CD4-positive, alpha-beta T cell treated with Interleukin-21 for 1 hour (primary cell): ENCODE measurements at places on chromosomes 4 and X.

- peak; percentile 24 for DNase-seq
Observed at GRCh38 chr4:99848591-99849001, 32.0 kb downstream of the DAPP1 start.

DNA sequence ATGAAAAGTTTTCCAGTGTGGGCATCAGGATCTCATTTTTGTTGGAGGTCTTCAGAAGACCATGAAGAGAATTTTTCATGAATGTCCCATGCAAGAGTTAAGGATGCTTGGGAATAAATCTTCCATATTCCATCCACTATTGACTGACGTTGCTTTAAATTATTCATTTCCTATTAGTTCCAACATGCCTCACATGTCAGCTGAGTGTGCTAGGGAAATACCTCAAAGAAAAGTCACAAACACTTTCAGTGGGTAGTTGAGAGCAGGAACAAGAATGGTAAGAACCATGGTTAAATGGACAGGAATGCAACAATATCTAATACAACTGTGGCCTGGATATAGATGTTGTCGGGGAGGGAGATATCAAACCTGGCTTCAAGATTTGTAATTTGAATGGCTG, 610.1 kb downstream of the TECRL start:
- no peak for DNase-seq

DNA sequence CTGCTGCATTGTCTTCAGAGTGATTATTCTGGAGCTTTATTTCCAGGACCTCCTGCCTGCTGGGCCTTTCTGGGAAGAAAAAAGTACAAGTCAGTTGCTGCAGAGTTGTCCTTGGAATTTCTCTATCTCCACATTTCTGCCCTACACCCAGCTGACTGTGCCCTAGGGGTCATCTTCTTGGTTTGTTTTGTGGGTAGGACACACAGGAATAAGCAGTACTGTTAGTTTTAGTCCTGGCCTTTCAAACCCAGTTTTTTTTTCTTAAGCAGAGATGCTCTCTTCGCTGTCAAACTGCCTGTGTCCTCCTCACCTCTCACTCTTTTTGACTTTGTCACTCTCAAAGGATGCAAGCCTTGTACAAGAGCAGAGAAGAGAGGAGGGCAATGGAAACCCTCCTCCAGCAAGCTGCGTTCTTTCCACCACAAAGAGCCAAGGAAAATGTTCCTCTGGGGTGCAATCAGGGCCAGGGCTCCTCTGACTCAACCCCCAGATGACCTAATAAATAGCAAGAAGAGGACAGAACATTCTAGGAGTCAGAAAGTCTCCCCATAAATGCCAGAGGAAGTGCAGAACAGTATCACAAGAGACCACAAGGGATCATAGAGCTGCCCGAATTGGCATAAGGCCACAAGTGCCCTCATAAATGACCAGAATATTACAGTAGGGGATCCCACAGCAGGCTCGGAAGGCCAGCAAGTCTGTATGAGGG, 186.2 kb downstream of the RCHY1 start:
- no peak for DNase-seq

GRCh38 chrX:9665113-9665512, 100.5 kb downstream of the GPR143 start:
- DNase-seq, result no peak

DNA sequence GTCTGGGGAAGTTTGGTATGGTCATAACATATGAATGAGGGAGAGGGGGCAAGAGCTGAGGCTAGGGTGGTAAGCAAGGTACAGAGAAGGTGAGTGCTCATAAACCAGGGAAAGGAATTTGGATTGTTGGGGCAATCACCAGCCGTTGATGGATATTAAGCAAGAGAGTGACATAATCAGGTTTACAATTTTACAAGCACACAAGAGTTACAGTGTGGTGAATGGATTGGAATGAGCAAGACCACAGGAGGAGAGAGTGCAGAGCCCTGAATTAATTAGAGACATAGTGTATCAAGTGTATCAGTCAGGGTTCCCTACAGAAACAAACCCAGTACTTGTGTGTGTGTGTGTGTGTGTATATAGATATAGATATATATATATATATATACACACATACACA, 18.7 kb upstream of the FMR1NB start:
- no peak for DNase-seq

DNA sequence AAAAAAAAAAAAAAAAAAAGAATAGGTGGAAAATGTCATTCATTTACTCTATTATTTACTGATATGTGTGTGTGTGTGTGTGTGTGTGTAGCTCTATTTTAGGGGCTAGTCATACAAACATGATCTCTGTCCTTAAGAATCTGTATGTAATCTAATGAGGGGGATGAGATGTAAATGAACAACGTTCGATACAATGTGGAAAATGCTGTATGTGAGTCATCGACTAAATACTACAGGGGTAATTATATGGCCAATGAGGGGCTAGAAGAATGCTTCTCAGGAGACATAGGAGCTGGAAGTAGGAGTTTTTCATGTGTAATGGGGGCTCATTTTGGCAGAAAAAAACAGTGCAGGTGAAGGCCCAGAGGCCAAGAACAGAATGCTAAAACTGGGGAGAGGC, 41.9 kb downstream of the LEF1 start:
- DNase-seq, result no peak

- no peak for DNase-seq
Observed at GRCh38 chr4:26978387-26979053, 117.9 kb downstream of the STIM2 start.

- peak; percentile 30 for DNase-seq
Observed at GRCh38 chrX:40734971-40735324, 394 bp downstream of the MED14 start.

DNA sequence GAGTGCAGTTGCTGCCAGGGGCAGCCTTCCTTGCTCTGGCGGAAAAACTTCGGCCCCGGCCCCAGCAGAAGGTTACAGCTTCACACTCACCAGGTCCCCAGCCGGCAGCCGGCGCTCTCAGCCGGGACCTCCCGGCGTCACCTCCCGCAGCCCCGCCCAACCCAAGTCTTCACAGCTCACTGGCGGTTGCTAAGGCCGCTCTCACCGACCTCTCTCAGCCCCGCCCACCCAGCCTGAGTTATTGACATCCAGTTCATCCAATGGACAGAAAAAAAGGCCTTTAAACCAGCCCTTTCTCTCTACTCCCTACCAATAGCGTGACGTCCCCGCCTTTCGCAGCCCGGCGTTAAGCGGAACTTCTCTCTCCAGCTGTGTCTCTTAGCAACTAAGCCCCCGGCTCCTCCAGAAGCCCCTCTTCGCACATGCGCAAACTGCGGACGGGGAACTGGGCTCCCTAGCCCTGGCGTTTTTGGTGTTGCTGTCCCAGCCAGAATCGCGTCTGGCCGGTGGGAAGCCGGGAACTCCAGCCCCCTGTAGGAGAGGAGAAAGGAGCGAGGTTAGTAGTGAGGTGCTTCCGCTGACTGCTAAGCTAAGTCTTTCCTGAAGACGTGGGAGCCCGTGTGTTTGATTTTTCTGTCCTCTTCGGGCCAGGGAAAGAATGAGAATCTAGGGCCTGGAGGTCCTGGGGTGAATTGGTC, at the start of gene BBS12:
Gene BBS12 (plus strand): TSS at position 376 of the 698 bp plus-strand sequence. CDS start 9,189 bp downstream, outside the sequence.
- peak; percentile 100 for DNase-seq

- DNase-seq, result peak; percentile 13
Observed at GRCh38 chrX:4547213-4547836, 833.9 kb upstream of the PRKX start.

GRCh38 chrX:16469870-16470269, 180.1 kb upstream of the S100G start:
- no peak for DNase-seq

DNA sequence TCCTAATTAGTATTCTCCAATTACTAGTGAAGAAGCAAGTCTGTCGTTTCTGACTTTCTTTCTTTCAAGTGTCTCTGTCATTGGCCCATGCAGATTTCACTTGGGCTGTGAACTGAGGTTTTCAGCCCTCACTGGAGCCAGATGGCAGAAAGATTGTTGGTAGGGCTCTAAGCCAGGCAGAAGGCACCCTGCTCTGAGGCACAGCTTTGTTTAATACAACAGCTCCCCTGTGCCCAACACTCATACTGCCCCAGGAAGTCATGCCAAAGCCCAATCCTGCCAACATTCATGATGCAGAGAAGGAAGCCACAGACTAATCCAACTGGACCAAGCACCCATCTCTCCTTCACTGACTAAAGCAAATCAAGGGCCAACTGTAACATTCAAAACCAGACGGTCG, 117.1 kb upstream of the FRG1 start:
- no peak for DNase-seq

DNA sequence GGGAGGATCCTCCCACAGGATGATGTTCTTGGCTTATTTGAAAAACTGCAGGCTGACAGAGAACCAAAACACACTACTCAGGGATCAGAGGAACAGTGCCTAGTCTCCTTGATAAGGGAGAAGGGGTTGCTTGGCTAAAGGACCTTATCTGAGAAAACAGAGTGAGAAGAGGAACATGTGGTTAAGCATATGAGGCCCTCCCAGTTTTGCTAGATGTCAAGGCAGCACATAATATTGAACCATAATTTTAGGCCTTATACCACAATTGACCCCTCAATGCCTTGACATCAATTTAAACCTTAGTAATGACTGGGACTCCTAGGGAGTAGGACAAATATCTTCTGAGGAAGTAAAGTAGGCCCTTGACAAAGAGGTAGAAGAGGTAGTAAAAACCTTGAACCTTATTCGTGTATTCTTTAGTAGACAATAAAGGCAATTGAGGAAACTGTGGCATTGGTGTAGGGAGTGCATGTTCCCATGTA, 79.3 kb downstream of the TEX13C start:
- DNase-seq, result no peak

DNA sequence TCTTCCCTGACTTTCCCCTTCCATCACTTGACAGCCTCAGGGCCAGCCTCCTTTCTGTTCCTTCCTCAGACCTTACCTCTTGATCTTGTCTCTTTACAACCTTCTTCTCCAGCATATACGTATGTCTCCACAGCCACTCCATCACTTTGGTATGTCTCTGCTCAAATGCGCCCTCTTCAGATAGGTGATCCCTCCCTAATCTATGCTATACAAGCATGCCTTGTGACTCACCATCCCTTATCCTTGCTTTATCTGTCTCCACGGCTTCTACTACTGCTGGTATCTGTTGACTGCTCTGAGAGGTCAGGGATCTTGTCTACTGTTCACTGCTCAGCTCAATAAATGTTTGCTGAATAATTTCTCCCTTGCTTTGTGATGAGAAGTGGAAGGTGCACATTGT, 9.0 kb downstream of the ARAP2 start:
- no peak for DNase-seq

DNA sequence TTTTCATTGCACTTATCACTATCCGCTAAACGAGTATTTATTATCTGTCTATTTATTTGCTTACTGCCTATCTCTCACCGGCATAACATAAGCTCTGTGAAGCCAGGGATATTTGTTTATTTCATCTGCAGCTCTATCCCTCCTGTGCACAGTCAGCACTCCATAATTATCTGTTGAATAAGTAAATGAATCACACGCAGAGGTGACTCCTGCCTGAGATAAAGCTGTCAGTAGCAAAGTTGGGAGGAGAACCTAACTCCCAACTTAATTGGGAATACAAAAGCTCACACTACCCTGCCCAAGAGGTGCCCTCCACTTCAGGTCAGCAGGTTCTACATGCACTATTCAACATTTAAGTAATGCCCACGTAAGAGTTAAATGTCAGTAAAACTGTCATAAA, 85.7 kb downstream of the CORIN start:
- DNase-seq, result no peak

- DNase-seq, result no peak
Observed at GRCh38 chr4:170229006-170229405, 139.2 kb upstream of the AADAT start.

DNA sequence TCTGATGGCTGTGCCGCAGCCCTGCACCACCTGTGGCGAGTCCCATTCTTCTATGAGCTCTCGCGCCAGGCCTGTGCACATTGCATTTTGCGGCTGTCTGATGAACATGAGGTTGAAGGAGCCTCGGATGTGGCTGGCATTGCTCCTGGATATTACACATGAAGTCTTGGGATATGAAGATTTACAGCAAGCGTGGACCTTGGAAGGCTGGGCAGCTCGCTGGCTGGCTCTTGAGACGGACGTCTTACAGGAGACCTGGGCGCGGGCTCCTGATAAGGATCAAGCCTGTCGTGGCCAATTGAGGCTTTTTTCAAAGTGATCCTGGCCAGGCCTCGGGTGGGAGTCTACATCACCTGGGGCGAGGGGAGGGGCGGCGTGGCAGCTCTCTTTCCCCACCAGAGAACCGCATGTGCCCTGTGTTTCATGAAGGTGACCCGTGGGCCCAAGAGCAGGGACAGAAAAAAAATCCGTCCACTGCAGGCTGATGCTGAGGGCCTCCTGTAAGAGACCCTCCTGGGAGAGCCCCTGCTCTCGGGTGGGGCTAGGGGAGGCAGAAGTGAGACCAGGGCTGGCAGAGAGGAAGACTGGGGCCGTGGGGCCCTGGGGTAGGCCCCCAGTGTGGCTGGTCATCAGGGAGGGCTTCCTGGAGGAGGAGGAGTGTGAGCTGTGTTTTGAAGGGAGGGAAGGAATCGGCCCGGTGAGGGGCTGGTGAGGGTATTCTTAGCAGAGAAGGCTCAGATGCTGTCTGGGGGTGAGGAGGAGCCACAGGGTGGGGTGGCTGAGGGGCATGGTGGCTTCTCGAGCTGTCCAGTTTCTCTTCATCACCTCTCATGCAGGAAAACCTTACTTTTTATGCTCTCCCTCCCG, 23.6 kb downstream of the CPZ start:
- no peak for DNase-seq

GRCh38 chrX:83446355-83446754, 61.7 kb upstream of the POU3F4 start:
- no peak for DNase-seq

DNA sequence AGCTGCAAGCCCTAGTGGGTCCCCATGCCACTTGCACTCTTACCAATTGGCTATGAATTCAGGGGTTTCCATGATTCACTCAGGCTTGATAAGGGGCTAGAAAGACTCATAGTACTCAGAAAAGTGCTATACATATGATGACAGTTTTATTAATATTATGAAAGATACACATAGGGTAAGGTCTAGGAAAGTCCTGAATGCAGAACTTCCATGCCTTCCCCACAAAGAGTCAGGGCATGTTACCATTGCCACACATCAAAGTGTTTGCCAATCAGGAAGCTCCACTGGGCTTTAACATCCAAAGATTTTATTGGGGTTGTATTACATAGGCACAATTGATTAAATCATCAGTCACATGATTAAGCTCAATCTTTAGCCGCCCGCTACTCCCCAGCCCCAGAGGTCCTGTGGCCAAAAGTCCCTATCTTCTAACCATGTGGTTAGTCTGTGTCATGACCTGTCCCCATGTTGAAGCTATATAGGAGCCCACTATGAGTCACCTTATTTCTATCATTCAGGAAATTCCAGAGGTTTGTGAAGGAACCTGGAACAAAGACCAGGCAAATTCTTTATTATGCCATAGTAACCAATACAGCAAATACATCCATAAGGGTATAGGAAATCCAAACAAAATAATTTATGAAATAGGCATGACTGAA, 635.6 kb downstream of the STPG2 start:
- DNase-seq, result no peak

GRCh38 chr4:103915224-103915869, 195.6 kb upstream of the TACR3 start:
- DNase-seq, result no peak

- DNase-seq, result peak; percentile 13
Observed at GRCh38 chr4:159946983-159947615, 844.2 kb downstream of the RAPGEF2 start.

- no peak for DNase-seq
Observed at GRCh38 chrX:42089031-42089430, 165.7 kb upstream of the CASK start.
